ENCODE measurements at places on chromosomes 2 and 18.
A peak's percentile ranks its signal among the peaks of the same experiment; 100 is the strongest.

DNA sequence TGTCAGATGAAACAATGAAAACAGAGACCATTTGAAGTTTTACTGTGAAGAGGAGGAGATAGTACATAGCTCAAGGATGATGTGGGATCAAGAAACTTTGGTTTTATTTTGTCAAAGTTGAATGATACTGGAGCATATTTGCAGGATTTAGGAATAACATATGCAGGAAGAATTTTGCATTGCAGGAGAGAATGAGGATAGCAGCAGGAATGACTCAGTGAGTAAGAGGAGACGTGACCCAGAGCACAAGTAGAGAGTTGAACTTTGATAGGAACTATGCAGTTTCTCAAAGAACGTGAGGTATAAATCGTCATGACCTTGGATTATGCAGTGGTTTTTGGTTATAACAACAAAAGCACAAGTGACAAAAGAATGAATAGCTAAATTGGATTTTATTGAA, 47.7 kb downstream of the MAPRE2 start:
- peak; percentile 9 for DNase-seq

GRCh38 chr2:68663371-68664156, 20.2 kb downstream of the PROKR1 start:
- no peak for DNase-seq

GRCh38 chr2:170161516-170162270, 16.3 kb upstream of the MYO3B start:
- no peak for DNase-seq

DNA sequence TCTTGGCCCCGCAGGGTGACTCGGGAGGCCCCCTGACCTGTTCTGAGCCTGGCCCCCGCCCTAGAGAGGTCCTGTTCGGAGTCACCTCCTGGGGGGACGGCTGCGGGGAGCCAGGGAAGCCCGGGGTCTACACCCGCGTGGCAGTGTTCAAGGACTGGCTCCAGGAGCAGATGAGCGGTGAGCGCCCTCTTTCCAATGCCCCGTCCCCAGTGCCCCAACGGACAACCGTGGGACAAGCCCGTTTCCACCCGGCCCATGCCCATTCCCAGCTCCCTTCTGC, 2.6 kb upstream of the CHRND start:
- DNase-seq = no peak

DNA sequence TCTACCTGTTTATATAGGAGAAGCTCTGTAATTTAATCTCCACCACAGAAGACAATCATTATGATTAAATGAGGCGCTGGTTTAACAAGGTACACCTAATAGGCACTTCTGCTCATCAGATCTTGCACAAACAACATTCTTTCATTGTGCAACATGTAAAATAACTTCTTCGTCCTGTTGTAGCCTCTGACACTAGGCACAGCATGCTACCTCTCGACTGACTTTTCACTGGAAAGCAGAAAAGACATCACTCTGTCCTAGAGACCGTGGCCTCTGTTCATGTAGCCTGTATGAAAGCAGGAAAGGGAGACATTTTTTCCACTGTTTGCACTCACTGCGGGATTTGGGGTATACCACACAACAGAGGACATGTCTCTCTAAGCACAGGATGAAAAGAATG, 316.5 kb downstream of the IRS1 start:
- peak; percentile 20 for DNase-seq

- DNase-seq = no peak
Measured at GRCh38 chr2:121160366-121160765, 124.6 kb downstream of the TFCP2L1 start.

DNA sequence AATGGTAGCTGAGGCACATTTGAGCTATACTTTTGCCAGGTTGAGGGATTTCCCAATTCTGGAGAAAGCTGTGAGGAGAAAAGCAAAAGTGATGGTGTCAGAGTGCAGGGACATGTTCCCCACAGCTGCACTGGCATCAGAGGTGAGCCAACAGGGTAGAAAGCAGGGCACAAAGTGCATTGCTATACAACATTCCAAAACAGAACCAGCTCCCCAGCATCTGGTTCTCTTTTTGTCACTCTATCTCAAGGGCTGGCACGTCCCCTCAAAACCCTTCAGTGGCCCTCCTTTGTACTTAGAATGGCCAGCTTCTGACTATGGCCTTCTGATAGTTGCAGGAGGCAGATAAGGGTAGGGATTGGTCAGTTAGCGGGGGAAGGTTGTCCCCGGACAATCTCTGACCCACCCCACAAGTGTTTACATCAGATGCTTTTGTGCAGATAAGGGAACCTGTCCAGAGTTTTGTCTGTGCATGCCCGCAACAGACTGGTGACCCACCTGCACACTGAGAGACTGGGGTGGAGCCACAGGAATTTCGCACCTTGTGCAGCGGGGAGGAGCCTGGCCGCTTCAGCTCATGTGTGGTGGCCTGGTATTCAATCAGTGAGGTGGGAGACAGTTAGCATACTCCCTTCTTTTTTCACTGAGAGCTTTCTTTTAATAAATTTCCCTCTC, 31.0 kb upstream of the TMEM17 start:
- no peak for DNase-seq

- DNase-seq = peak; percentile 53
Measured at GRCh38 chr18:68847219-68847837, 49.4 kb downstream of the CCDC102B start.

GRCh38 chr18:44309185-44309584, 371.5 kb upstream of the SETBP1 start:
- DNase-seq = peak; percentile 14

GRCh38 chr18:58581265-58581664, 47.6 kb downstream of the ALPK2 start:
- peak; percentile 73 for DNase-seq

DNA sequence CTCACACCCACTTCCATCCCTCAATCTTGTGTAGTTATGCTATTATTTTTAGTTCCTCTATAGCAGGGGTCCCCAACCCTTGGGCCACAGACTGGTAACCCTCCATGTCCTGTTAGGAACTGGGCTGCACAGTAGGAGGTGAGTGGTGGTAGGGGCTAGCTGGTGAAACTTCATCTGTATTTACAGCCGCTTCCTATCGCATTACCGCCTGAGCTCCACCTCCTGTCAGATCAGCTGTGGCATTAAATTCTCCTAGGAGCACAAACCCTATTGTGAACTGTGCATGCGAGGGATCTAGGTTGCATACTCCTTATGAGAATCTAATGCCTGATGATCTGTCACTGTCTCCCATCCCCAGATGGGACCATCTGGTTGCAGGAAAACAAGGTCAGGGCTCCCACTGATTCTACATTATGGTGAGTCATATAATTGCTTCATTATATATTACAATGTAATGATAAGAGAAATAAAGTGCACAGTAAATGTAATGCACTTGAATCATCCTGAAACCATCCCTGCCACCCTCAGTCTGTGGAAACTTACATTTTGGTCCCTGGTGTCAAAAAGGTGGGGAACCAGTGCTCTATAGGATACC, 1.6 kb upstream of the RAB11FIP5 start:
- no peak for DNase-seq

GRCh38 chr18:54671291-54671881, 80.3 kb downstream of the DYNAP start:
- peak; percentile 57 for DNase-seq

DNA sequence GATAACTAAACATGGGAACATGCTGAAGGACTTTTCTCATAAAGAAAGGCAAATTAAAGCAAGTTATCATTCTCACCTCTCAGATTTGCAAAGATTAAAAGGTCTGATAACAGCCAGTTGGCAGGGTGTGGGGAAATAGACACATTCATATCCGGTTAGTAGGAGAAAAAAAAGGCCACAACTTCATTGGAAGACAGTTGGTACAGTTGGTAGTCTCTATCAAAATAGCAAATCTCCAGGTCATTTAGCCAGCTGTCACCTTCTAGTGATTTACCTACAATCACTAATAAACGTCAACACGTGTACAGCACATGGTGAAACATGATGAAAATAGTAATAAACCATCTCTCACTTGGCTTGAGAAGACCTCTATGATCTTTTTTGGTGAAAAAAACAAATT, 16.6 kb downstream of the INPP5D start:
- no peak for DNase-seq

GRCh38 chr18:45480219-45481015, 134.9 kb upstream of the SLC14A2 start:
- no peak for DNase-seq

- no peak for DNase-seq
Measured at GRCh38 chr18:5746844-5747243, 148.5 kb downstream of the TMEM200C start.

DNA sequence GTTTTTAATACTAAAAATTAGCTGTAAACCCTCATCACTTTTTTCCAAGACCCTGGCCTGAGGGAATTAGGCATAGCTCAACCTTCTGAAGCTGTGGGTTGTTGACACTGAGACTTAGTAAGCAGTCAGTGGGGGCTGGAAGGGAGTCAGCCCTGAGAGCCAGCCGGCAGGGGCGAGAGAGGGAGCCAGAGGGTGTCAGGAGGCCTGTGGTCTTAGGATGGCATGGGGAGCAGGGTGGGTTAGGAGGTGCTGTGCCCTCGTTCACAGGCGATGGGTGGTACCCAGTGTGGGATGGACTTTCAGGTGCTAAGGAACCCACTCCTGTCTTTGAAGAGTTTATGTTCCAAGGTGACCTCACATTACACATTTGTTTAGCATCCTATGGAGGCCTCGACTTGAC, 49.3 kb downstream of the IL1RL2 start:
- DNase-seq = no peak

- DNase-seq = peak; percentile 97
Measured at GRCh38 chr18:12838178-12838634, 45.8 kb downstream of the PTPN2 start.

GRCh38 chr2:105701042-105701441, 43.7 kb upstream of the NCK2 start:
- no peak for DNase-seq

DNA sequence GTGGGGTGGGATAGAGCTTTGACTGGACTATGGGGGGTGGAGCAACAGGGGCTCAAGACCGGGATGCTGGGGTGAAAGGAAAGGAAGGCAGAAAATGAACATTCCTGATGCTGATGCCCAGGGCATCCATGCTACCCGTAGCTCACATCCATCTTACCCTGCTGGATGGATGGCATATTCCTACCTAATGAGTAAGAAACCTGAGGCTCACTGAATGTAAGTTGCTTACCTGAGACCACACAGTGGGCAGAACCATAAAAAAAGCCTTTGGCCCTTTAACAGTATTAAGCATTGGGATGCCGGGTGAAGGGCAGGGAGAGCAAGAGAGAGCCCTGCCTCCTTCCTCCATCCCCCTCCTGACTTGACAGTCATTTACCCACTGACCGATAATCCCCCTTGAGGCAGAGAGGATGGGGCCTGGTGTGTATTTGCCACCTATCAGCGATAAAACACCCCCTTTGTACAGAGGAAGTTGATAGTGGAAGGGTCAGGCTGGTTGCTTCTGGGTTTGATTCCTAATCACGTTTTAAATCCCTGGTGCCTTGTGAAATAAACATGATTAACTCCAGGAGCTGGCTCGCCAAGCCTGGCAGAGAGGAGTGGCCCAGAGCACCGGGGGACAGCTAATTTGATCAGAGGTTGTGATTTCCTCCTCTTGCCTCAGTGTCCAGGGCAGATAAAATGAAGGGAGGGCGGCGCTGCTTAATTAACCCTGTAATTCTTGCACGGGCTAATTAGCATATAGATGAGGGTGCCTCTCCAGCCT, 105.9 kb upstream of the HS6ST1 start:
- no peak for DNase-seq

- no peak for DNase-seq
Measured at GRCh38 chr2:8502316-8502715, 179.5 kb upstream of the ID2 start.

DNA sequence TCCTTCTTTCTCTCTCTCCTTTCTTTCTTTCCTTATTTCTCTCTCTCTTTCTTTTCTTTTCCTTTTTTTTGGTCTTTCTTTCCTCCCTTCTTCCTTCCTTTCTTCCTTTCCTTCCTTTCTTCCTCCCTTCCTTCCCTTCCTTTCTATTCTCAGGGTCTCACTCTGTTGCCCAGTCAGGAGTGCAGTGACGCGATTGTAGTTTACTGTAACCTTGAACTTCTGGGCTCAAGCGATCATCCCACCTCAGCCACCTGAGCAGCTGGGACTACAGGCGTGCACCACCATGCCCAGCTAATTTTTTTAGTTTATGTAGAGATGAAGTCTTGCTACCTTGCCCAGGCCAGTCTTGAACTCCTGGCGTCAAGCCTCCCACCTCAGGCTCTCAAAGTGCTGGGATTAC, 83.8 kb upstream of the PPM1B start:
- no peak for DNase-seq

- no peak for DNase-seq
Measured at GRCh38 chr2:29060441-29060840, 13.9 kb downstream of the PCARE start.

GRCh38 chr18:36643061-36643460, 185.7 kb downstream of the TPGS2 start:
- no peak for DNase-seq

- no peak for DNase-seq
Measured at GRCh38 chr2:47160211-47160610, 5.1 kb upstream of the STPG4 start.

DNA sequence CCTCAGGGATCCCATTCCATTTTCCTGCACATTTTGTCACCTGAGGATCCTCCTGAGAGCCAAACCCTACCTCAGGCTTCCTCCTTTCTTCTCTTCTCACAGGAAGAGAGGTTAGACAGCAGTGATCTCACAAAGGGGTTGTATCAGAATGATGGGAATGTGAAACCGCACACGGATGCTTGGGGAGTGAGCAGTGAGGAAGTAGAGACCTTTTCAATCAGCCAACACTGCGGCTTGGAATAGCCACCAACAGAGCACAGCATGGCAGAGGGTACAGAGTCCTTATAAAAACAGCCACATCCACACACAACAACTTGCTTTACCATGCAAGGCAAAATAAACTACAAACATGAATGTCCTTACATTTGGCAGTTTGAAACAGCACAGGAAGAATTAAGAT, 8.7 kb downstream of the TMEM182 start:
- DNase-seq = no peak

DNA sequence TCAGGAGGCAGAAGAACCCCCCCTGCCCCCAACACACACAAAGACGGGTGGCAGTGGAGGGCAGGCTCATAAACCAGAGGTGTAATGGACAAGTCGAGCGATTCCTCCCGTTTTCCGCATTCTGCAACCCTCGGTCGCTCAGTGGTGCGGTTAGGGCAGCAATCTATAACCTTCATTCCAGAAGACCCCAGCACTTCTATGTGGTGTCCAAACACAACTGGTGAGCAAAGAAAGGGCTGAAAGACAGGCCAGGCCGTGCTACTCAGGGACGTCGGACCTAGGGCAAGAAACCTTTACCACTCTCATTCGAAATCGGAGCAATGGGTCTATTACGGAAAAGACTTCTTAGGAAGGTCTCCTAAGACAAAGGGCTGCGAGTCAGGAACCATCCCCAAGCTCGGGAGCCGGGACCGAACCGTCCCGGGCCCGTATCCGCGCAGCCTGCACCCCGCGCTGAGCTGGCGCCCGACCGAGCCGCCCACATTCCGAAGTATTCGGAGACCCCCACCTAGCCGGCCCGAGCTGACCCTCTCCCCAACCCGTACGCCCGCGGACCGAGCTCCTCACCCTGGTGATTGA, 568 bp downstream of the ARL5A start:
- peak; percentile 16 for DNase-seq

Measured in fibroblast of villous mesenchyme (primary cell).